ENCODE measurements at places on chromosomes 2 and 18.

GRCh38 chr18:70448588-70448987 is 159.7 kb downstream of the SOCS6 start:
- DNase-seq = no peak

DNA sequence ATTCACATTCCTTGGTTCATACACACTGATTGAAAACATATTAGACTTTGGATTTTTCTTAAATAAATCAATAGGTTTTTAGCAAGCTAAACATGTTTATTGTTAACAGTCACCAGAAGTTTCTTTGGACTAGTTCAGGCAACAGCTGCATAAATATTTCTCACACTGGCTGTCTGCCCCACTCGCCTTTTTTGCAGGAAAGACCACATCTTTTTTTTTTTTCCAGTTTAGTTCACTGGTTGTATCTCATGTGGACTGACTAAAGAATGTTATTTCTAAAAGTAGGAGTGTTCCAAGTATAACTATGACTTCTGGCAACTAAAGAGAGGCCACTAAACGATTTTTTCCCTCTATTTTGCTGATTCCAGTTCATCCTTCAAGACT is 31.1 kb downstream of the SLC40A1 start:
- DNase-seq = no peak

DNA sequence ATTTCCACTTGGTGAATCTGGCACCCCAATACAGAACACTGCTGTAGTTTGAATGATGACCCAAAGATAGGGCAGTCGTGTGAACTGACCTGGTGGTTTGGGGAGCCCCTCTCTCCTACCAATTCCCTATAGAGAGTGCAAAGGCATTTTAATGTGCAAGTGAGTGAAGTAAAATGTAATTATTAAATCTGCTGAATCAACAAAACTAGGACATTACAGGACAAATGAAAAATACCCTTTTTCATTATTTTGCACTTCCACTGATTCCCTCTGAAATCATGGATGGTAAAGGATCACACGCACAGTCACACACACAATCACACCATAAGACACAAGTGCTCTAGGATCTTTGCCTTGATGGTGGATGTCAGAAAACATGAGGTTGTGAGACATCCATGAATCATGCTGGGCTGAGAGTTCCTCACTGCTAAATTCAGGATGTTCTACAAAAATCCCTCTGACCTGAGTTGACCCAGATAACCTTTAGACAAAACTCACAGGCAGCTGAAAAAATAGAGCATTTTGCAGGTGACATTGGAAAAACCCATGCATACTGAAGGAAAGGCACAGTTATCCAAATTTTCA is 197.4 kb downstream of the FBXO15 start:
- no peak for DNase-seq

DNA sequence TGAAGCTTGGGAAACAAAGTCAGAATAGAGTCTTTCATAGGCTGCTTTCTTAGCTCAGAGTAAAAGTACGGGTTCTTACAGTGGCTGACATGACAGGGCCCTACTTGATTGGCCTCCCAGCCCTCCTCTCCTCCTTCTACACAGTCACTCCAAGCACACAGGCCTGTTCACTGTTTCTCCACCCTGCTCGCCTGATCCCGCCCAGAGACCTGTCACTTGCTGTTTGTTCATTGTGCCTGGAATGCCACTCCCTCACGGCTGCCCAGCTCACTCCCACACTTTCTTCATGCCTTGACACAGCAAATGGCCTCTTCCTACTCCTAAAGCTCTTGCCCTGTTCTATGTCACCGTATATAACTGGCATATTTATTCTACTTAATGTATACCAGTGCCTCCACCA is 104.8 kb downstream of the MAP4K4 start:
- no peak for DNase-seq

DNA sequence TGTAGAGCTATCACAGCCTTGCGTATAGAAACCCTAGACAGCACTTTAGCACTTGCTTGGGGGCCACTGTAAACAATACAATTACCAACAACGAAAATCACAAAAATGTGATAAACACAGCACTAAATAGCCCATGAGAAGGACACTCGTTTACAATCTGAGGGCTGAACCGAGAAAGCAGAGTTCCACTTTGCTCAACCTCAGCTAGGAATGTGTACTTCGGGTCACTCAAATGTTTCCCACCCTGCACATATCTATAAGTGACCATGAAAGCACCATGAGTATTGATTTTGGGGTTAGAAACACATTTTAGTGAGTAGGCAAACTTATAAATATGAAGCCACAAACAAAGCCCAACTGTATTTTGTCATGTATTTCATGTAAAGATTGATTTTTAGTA is 62.3 kb downstream of the FRZB start:
- DNase-seq = no peak

DNA sequence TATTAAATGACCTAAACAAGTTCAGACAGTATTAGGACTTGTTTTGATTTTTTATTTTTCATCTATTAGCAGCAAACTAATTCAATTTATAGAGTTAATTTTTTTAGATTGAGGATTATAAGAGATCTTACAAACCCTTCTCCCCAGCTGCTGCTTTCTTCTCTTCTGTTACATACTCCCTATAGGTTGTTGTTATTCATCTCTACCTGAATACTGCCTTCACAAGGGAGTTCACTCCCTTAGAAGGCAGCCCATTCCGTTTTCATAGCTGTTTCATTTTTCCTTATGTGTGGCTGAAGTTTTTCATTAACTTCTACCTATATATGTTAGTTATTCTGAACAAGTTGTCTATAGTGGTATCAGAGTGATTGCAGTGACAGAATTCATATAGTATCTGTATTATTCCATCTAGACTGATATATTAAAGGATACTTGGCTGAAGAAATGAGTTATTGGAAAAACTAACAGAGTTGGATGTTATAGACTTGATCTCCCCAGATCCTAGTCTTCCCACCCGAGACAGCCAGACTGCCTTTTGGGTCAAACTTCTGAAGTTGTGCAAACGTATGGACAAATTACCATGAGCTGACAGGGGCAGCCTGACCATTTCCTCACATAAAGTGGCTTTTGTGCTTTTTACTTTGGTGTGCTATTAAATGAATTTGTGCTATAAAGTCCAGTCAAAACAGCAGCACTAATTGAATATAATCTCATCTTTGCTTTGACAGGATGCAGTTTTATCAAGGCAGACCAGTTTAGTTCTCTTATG is 8.7 kb downstream of the GLS start:
- no peak for DNase-seq

DNA sequence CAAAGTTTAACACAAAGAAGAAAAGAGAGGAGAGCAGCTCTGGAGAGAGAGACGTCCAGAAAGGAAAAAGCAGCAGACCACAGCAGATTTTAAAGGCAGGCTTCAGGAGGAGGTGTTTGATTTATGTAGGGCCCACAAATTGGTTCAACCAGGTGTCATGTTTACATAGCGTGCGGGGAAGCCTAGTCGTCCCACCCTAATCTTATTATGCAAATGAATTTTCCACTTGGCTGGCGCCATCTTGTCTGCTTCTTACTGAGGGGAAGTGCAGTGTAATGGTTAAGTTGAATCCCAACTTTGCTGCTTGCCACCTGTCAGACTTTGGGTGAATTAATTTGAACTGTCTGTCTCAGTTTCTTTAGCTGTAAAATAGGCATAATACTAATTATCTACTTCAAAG is 282.4 kb upstream of the CYRIA start:
- DNase-seq = no peak

DNA sequence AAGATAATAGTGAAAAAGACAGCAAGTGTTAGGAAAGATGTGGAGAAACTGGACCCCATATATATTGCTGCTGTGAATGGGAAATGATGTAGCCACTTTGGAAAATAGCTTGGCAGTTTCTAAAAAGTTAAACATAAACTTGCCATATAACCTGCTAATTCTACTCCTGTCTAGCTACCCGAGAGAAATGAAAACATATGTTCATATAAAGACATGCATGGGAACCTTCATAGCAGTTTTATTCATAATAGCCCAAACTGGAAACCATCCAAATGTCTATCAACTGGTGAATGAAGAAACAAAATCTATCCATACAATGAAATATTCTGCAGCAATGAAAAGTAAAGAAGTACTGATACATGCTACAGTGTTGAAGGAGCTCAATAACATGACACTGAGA is 50.4 kb upstream of the NABP1 start:
- DNase-seq = no peak

DNA sequence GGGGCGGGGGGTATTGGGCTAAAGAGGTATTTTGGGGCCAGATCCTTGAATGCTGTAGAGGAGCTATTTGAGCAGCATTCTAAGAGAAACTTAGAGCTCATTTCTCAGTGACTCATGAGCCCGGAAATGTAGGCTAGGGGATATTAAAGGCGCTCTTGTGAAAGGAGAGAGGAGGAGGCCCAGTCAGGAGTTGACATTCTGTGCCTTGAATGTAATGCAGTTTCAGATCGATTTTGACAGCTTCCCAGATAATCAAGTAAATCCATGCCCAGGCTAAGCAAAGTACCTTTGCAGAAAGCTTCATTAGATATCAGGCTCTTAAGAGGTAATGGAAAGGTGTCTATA is 1.5 kb downstream of the CAB39 start:
- DNase-seq = no peak

- DNase-seq = no peak
Measured at GRCh38 chr2:236714080-236714479, 144.5 kb downstream of the ACKR3 start.

DNA sequence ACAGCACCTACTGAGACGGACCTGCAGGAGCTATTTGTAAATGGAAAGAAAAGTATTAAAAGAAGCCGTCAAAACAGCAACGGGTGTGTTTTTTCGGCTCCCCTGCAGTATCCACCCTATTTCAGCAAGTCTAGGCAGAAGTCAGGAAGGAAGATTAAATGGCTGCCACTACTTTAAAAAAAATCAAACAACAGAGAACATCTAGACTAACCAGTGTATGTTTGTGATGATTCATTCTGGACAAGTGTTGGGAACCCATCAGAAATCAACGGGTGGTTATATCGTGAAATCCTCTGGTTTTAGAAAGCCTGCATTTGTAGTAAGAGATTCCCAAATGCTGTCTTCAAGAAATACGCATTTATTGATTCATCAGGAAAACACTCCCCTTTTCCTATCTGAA is 9.0 kb downstream of the PMAIP1 start:
- no peak for DNase-seq

DNA sequence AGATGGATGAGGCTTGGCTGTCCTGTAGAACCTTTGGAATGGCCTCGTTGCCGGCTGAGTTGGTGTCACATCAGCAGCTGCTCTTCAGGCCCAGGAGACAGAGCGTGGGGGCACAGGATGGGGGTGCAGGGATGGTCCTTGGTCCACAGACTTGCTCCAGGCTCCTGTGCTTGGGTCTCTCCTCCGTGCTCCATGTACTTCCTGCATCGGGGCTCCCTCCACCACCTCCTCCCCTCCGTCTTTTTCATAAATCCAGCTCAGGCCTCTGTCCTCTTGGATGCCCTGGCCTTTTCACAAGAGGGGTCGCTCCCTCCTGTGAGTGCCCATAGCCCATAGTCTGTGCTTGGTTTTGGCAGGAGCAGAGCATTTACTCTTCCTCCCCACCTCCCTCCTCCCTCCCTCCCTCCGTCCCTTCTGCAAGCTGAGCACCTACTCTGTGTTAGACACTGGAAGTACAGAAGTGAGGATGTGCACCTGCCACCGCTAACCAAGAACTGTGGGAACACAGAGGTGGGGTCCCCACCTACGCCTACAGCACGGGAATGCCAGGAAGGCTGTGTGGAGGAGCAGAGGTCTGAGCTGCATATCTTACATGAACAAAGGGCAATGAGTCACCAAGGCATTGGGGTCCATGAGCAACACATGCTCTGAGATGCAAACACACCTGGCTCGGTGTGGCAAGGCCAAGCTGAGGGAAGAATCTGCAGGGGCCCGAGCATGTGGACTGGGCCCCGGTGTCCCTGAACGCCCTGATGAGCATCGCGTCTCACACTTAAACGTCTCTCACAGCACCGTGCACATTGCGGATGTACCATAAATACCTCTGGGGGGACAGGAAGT is 458.7 kb upstream of the HS6ST1 start:
- no peak for DNase-seq

DNA sequence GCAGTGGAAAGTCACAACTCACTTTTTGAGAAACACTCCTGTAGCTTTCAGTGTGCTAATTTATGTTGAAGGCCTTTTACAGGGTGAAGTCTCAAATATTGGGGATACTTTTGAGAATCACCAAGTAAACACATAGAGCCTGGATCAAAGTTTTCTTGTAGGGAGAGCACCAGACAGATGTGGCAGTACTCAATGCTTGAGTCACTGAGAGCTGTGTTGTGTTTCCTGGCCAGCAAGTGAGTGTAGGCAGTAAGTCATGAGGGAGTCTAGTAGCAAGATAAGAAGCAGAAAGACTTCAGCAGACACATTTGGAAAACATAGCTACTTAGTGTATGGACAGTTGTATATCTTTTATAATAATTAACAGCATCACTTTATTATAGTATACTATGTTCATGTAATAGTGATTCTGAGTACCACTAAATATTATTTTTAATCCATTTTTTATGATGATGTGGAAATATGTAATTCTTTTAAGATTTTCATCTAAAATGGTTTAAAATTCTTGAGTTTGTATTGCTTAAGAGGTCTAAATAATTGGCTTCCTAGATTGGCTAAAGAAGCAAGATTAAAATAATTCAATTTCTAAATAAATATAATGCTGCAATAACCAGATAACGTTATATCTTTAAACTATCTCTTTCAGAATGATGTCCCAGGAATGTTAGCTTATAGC is 12.8 kb downstream of the PSMD1 start:
- DNase-seq = no peak

DNA sequence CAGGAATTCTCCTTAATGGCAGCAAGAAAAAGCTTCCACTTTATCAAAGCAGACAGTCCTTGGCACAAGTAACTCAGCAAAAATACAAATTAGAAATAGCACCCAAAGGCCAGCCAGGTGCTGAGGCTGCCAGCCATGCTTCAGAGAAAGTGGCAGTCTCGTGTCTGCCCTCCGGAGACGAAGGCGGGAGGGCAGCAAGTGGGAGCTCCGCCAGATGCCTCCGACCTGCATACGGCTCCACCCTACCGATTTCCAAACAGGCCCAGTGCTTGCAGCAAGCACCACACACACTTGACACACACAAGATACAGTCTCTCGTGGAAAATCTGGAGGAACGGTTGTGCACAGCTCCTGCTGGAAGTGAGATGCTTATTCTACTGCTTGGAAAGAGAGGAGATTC is 134.9 kb upstream of the REV1 start:
- DNase-seq = no peak

DNA sequence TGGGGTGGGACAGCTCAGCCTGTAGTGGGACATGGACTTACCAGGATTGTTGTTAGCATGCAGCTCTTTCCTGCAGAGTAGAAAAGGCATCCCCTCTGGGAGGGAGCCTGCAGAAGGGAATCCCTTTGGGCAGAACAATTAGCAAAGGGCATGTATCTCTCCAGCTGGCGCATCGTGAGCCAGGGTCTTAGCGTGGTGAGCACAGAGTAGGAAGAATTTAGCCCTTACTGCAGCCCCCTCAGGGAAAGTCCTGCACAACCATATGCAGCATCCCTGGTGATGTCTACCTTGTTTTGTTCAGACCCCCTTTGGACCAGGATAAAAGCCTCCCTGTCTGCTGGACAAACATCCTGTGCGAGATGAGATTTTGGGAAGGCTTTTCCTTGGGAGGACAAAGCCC is 292.1 kb downstream of the SLC4A3 start:
- no peak for DNase-seq

GRCh38 chr2:62409442-62409841 is 96.6 kb downstream of the TMEM17 start:
- no peak for DNase-seq

Measured in stimulated activated CD4-positive, alpha-beta T cell treated with anti-CD3 and anti-CD28 coated beads, Interleukin-15, amount 100 ng/mL, for 1 hour (primary cell).